ENCODE measurements at places on chromosomes 6 and 20.

- no peak for DNase-seq
These were observed 918 bp upstream of the TRIM38 start for GRCh38 chr6:25961619-25962148.

GRCh38 chr6:37712508-37712907, 14.8 kb upstream of the MDGA1 start:
- DNase-seq, result no peak

DNA sequence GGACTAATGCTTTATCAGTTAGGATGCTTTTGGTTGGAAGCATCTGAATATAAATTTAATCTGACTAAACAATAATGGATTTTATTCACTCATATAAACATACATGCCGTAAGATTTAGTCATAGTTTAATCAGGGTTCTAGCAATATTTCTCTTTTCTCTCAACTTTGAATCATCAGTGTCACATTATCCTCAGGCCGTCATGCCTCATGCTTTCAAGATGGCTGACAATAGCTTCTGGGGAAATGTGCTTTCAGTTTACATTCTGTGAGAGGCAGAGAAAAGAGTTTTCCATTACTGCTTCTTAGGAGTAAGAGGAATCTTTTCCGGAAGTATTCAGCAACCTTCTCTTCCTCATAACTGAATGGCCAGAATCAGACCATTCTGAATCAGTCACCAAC, 162.2 kb downstream of the GJA1 start:
- DNase-seq, result no peak

DNA sequence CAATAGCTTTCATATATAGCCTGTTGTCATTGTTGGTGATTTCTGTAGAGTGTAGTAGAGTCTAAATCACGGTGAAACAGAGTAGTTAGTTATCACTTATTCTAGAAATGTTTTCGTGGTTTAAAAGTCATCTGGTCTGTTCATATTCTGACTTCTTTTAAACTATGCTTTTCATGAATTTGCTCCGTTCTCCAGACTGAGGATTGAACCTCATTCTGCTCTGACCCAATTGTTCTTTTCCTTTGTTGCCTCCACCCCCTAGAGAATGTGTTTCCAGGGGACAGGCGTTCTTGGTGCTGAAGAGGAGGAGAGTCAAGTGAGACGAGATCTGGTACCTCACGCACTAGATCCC, 748 bp upstream of the ZNF292 start:
- no peak for DNase-seq

GRCh38 chr6:169365567-169366257, 112.1 kb upstream of the THBS2 start:
- peak; percentile 84 for DNase-seq

DNA sequence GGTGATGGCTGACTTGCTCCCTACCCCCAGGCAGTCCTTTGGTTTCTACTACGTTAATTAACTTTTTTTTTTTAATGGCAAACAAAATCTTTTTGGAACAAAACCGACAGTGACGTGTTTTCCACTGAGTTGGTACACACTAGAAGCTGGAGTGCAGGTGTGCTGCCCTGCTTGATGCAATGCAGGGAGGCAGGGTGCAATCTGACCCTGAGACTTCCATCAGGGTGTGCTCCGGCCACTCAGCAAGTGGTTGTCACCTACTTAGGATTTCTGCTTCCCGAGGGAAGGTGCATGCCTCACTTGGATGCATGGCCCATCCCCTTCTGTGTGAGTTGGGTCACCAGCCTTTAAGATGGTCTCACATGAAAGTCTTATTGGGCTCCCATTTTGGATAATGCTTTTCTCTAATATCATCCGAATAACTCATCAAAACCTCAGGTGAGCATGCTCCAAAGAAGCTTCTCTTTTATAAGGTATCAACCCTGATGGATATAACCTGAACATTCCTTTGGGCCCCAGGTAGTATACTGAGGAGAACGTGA, 14.0 kb downstream of the RREB1 start:
- no peak for DNase-seq

DNA sequence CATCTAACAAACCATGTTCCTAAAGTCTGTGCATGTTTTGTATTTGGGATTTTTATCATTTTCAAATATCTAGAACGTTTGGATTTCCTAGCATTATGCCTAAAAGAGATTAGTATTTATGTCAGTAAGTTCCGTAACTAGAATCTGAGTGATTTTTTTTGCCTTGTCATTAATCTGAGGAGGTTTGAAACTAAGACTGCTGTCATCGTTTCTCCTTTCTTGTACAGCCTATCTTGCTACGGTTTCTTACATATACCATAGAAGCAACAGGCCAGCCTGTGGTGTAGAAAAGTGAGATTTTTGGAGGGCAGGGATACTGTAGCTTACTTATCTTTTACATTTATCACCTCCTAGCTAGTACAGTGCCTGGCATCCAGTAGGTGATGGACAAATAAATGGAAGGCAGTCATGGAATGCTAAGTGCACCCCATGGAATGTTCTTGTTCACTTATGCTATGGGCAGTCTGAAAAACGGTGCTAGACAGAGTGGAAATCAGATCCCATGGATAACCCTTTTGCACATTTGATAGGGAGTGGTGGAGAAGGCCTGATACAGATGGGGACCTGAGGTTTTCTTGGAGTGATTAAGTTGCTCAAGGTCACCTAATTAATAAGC, 93.9 kb downstream of the ARID1B start:
- no peak for DNase-seq

DNA sequence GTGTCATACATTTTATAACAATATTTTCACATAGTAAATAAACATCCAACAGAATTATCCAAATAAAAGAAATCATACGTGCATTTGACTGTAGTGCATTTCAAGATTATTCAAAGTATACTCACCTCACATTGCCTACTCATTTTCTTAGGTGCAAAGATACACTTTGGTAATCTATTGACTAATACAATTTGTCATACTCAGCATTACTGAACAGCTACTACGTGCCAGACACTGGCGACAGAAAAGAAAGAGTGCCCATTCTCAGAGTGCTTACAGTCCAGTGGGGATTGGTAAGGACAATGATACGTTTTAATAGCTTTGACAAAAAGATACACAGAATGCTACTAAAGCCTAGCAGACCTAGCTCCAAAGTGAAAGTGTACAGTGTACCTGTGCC, 42.0 kb downstream of the FBXL4 start:
- no peak for DNase-seq

DNA sequence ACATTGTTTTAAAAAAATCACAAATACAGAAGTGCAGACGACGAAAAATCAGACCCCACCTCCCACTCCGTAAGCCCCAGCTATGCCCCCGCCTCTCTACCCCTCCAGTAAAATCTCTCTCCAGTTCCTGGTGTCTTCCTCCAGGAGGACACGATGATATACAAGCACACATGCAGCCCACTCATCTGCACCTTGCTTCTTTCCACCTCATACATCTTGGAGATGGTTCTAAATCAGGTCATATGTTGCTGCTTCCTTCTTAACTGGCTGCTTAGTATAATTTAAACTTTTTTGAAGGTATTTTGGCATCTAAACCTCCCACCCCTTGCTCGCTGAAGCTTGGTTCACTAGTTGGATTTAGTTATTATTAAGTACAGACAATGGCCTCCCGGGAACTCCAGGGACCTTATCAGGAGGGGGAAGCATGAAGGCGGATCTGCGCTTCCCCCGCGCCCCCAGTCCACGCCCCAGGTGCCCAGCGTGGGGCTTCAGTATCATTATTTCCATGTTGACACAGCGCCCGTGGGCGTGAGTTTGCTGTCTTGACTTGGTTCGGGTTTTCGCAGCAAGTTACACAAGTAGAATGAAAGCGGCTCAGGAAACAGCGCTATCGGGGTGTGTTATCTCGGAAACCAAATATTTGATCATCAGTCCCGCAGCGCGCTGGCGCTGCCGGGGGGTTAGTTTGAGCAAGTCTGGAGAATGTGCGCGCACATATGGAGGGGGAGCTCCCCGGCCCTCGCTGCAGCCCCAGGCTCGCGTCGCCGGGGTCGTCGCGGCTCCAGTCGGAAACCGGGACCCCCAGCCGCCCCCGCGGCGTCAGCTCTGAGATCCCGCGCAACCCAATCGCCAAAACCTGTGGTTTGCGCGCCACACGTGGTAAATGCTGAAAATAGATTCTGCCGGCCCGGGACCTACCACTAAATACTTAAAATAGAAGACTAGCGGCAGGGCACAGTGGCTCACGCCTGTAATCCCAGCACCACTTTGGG, 2.3 kb downstream of the BMP7 start:
- no peak for DNase-seq

DNA sequence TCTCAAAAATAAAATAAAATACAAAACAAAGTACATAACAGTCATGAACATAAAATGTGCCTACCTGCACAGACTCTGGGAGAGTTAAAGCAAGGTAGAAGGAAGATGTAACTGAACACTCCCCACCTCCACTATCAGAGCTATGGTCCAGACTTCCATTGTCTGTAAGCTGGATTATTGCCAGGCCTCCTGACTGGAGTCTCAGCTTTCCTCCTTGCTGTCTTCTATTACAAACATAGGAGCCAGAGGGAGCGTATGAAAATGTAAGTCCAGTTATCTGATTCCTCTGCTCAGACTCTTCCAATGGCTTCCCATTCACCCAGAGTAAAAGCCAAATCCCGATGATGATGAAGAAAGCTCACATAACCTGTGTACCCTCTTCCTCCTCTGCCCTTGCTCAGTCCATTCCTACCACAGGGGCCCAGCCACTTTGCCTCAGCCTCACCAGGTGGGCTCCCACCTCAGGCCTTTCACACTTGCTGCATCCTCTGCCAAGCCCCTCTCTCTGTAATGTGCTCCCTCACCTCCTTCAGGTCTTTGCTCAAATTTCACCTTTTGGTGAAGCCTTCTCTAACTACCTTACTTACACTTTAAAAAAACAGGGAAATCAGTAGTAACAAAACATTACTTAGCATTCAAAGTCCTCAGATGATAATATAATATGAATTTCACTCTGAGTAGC, 194.1 kb downstream of the RIMS1 start:
- DNase-seq, result peak; percentile 53

DNA sequence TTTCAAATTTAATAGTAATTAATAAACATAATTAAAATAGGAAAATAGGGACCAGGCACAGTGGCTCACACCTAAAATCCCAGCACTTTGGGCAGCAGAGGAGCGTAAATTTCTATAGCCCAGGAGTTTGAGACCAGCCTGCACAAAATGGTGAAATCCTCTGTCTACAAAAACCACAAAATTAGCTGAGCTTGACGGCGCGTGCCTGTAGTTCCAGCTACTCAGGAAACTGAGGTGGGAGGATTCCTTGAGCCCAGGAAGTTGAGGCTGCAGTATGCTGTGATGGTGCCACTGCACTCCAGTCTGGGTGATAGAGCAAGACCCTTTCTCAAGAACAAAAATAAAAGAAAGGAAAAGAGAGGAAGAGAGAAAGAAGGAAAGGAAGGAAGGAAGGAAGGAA, 1387.0 kb upstream of the ADGRB3 start:
- DNase-seq, result no peak

- DNase-seq, result no peak
These were observed 101.5 kb downstream of the RWDD2A start for GRCh38 chr6:83294676-83295075.

DNA sequence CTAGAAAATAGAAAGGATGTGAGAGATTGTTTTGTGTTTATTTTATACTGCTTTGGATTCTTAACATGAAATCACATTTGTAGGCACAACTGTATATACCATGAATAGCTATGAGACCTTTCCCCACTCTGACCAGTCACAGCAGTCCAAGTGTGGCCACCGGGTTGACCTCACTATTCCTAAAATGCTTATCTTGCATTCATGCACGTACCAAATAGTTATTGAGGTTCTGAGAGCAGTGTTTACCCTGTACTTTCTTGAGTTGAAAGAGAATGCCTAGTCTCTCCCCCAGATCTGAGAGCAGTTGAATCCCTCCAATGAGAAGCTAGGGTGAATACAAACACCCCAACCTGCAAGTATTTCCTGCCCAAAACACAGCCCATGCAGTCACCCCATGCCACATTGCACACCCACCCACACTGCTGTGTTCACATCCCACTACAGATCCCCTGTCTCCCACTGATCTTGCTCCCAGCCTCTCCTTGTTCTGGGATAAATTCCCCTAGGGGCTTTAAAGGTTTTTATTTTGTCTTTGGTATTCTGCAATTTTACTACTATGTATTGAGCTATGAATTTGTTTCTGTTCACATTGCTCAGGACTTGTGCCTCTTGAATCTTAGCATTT, 51.6 kb downstream of the GOPC start:
- no peak for DNase-seq

All from COR-L47 (cell line).